ENCODE measurements at places on chromosomes 5 and 9. TPM values are rescaled to one million over a fixed set of nuclear protein-coding genes. Genes with fewer than 3 reads are reported as not detected.

The MAT2B gene
- polyA plus RNA-seq = 118 TPM

The PCDHB11 gene
- polyA plus RNA-seq = 6.3 TPM

DNA sequence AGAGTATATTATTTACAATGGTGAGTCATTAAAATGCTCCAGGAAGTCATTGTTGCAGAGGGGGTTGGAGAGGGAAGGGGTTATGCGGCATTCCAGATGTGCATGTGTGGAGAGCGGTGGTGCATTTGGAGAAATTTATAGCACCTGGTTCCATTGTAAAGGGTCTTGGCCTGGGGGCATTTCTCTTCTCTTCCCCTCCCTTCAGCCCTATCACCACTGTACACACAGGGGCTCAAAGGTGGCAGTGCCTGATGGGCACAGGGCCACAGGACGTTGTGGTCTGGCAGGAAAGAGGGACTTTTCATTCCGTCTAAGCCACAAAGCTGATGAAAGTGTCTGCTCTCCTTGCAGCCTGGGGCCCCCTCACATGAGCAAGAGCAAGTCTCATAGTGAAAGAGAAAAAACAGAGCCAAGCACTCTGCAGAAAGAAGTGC is 442.4 kb upstream of the ZNF462 start:
- no peak for DNase-seq

DNA sequence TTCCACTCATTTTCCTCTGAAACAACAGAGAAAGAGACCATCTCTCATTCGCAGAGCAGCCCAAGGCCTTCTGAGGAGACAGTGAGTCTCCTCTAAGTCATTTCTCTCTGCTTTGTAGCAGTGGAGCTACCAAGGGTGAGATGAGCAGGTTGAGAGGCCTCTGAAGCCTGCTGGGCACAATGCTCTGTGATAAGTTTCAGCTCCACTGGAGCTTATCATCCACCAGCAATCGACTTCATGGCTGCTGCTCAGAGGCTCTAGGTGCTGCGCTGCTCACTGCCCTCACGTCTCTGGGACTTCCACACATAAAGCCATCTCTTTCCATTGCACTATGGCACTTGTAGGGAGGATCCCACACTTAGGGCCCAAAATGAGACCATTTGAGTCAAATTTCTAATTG is 96.3 kb downstream of the CMYA5 start:
- no peak for DNase-seq
